ENCODE measurements at places on chromosomes 1 and 21.

DNA sequence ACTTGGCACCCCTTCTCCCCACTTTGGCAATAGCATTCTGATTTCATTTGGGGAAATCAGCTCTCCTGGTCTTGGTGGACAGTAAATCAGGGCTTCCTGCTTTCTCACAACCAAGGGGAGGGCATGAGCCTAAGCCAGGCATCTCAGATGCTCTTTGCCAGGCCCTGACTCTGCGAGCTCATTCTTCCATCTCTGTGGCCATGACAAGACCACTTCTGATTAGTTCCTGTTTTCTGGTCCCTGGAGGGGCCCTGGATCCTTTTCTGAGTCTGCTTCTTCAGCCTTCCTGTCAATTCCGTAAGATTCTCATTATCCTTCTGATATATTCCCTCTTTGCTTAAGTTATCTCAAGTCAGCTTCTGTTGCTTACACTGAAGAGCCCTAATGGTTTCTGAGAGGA is 210.4 kb downstream of the HIVEP3 start:
- no peak for DNase-seq

- no peak for DNase-seq
Observed at GRCh38 chr1:211145944-211146343, 12.0 kb upstream of the KCNH1 start.

DNA sequence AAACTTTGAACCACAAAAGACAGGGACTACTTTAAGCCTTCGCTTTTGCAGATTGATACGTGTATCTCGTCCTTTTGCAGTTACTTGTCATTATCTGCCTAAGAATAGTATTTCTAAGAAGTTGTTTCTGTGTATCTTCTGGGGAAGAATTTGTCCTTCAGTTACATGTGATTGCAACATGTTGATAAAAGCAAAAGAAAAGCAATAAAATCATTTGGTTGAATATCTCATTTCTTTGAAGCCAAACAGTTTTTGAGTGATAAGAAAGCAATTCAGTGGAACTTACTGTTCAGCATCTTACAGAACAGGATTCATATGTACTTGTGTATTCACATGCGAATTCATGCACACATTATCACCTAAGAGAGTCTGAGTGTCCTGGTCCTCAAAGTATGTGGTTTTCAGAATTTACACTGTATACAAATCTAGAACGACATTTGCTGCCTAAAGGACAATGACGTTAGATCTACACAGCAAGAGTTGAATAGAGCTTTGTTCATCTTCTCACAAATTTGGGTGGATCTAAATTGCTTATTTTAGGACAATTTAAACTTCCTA is 66.7 kb upstream of the MRPS6 start:
- DNase-seq = no peak

DNA sequence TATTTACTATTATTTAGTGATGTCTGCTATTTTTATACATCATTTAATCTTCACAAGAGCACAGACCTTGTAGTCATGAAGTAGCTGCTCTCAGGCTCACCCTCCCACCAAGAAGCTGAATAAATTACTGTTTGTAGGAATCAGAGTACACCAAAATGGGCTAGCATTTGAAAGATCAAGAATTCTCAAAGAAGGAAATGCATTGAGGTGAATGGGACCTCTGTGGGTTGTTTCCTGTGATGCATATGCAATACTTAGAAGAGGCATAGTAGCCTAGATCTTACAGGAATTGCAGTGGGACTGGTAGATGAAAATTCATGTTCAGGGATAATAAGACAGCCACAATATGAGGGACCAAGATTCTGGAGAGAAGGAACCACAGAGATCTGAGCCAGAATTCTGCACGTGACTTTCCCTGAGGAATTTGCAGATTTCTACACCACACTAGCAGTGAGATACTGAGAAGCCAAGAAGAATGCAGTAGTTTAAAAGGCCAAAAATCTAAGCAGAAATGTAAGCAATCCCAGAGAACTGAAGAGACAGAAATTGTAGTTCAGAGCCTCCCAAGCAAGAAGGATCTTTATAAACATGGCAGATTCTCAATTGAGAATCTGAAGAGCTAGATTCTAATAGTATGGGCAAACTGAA is 307.0 kb downstream of the ST6GALNAC3 start:
- no peak for DNase-seq

- no peak for DNase-seq
Observed at GRCh38 chr1:31376375-31377134, 3.7 kb upstream of the FABP3 start.

DNA sequence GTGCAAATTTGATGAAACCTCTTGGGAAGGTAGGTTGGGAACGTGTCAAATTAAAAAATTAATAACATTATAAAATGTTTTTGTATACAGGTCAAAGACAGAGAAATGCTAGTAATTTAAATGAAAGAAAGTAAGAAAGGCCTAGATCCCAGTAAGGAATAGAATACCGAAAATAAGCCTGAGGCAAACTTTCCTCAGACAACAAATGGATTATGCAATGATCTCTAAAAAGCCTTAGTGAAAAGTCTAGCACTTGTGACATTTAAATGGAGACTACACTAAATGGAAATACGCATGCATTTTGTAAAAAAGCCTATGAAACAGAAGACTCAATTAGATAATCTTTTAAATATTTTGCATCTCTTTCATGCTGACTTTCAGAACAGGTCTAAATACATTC is 138.5 kb upstream of the ZNHIT6 start:
- no peak for DNase-seq

DNA sequence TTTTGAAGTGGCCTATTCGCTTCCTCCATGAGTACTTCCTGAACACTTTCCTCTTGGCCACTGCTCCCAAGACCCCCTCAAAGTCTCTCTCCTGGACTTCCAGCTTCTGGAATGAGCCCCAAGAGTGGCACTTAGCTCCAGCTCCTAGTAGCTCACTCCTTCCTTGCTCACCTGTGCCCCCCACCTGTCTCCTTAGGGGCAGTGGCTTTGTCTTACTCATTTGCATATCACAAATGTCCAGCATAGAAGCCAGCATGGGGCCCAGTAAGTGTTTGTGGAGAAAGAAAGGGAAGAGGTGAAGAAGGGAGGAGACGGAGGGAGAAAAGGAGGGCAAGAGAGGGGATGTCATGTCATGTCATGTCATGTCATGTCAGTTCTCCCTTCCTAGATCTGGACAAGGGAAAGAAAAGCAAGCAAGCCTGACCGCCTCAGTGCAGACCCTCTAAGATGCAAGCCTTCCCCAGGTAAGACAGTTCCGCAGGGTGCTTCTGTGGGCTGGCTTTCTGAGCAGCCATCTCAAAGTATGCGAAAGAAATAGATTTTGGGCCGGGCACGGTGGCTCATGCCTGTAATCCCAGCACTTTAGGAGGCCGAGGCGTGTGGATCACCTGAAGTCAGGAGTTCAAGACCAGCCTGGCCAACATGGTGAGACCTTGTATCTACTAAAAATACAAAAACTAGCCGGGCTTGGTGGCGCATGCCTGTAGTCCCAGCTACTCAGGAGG is 6.9 kb upstream of the MX1 start:
- no peak for DNase-seq

DNA sequence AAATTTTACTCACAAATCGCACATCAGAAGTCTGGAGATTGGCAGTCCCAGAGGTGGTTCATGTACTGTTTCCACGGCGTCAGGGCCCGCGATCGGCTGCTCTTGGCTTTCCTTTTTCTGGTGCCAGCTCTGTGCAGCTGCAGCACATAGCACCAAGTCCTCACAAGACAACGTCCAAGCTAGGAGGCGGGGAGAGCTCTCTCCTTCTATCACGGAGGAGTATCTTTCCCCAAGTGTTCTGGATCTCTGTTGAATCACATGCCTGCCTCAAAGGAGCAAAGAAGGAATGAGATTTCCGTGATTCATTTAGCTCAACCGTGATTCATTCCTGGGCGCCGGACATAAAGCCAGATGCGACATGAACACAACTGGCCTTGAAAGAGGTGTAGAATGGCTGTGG is 25.5 kb downstream of the MT1HL1 start:
- DNase-seq = no peak
